ENCODE measurements at places on chromosomes 12 and 14. TPM values are rescaled to one million over a fixed set of nuclear protein-coding genes. Genes with fewer than 3 reads are reported as not detected.

CCDC197 gene
- total RNA-seq = not detected

DNA sequence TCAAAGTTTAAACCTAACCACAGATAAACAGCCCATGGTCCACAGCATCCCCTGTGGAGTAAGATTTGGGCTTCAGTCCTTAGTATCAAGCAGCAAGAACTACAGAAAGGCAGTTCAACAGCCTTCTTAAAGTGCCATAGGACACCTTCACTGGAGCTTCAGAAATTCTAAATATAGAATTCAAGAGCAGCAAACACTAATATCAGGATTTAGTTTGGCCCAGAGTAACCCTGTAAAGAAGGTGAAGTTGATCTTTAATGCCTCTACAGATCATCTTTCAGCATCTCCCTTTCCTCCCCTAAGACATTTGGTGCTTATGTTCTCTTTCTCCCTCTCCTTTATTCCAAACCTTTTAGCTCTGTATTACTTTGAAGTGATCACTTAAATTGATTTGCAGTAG lies 59.5 kb upstream of the ARHGAP5 start:
- DNase-seq = no peak

KRT79 gene
- not detected for total RNA-seq

- DNase-seq = no peak
Observed at GRCh38 chr12:82029936-82030335, 270.8 kb upstream of the PPFIA2 start.

DNA sequence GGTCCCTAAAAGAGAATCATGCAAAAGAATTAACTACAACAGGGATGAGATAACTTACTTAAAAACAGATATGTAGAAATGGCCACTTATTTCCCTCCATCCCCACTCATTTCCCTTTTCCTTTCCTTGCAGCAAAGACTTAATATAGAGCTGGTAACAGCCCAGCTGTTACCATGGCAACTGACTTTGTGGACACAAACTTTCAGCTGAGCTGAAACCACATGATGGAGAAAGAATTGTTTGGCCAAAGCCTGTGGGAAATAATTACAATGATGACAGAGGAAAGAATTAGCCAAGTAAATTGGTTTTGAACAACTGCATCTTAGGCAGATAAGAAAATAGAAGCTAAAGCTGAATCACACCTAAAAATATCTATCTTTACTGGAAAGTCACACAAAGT lies 364.9 kb downstream of the GALC start:
- no peak for DNase-seq

DNA sequence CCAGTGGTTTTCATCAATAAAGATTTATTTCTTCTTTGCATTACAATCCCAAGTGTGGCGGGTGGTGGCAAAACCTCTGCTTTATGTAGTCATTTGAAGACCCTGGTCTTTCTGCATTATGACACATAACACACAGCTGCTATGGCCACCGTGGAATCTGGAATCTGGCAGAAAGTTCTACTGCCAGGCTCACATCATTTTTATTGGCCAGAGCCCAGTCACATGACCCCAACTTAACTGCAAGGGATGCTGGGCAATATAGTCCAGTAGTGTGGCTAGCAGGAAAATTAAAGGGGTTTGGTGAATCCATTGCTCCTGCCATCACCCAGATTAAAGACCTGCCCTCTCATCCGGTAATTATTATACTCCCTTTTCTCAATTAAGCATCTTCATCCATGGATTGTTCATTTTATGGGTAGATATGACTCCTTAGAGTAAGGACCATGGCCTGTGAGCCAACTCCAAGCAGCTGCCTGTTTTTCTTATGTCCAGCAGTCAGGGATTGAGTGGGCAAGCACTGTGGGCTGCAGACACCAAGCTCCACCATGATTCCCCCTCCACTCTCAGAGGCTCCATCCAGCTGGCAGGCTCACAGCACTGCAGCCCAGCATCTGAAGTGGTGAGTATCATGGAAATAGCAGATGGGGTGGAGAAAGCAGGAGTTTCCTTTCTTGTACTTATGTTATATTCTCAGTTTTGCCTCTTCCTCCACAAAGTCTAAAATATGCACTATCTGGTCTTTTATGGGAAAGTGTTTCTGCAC lies 1030.7 kb downstream of the AACS start:
- no peak for DNase-seq

DNA sequence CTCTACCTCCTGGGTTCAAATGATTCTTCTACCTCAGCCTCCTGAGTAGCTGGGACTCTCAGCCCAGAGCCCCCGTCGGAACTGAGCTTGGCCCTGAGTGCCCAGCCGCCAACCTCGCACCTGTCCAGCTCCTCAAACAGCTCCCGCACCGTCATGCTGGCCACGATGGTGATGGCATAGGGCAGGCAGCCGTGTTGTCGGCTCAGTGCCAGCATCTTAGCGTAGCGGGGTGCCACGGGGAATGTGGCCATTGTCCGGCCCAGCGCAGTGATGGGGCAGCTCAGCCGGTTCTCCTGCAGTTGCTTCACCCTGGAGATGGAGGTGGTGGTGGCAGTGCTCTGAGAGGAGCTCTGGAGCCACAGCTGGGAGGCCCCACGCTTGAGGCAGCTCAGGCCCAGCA lies 32.4 kb downstream of the DHX37 start:
- peak; percentile 65 for DNase-seq

- DNase-seq = peak; percentile 71
Observed at GRCh38 chr14:64053694-64054669, 201.2 kb downstream of the SYNE2 start.

DNA sequence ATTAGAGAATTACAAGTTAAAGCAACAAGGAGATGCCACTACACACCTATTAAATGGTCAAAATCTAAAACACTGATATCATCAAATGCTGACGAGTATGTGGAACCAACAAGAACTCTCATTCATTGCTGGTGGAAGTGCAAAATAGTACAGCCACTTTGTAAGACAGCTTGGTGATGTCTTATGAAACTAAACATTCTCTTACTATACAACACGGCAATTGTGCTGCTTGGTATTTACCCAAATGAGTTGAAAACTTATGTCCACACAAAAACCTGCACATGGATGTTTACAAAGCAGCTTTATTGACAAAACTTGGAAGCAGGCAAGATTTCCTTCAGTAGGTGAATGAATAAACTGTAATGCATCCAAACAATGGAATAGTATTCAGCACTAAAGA lies 3.2 kb downstream of the TMBIM4 start:
- DNase-seq = no peak

GRCh38 chr12:9928607-9929006 lies 3.6 kb downstream of the CLEC2A start:
- DNase-seq = no peak

GRCh38 chr14:41605550-41606281 lies 960 bp upstream of the LRFN5 start:
- DNase-seq = peak; percentile 73

GRCh38 chr14:65117769-65118745 lies 15.7 kb upstream of the MAX start:
- DNase-seq = no peak

PTPRB gene
- total RNA-seq = 0.29 TPM

KRT78 gene
- not detected for total RNA-seq

GRCh38 chr12:61412201-61412600 lies 848.0 kb upstream of the USP15 start:
- DNase-seq = no peak

GRCh38 chr12:107526555-107527180 lies 158.9 kb upstream of the PWP1 start:
- DNase-seq = no peak

GRCh38 chr14:56195704-56196103 lies 77.5 kb downstream of the PELI2 start:
- no peak for DNase-seq

IL26 gene
- 2.4 TPM for total RNA-seq

DNA sequence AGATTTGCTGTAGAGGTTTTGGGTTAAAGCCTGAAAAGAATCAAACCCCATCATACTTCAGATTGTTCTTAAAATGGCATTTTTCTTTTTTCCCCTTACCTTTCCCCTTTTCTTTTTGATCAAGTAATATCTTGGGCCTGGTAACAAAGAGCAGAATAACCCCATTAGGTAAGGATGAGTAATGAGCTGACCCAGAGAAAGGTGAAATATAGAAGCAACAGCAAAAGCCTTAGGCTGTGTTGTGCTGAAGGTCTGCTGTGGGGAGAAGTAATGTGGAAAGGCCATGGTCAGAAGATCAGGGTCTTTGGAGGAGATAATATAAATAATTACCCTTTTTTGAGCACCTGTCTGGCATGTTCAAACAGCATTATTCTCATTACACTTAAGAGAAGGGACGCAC lies 42.3 kb downstream of the MIA2 start:
- no peak for DNase-seq

- DNase-seq = peak; percentile 86
Observed at GRCh38 chr14:104084251-104085002, 1.1 kb upstream of the ASPG start.

C12orf54 gene
- total RNA-seq = not detected

GRCh38 chr14:68687746-68688145 lies 105.1 kb downstream of the ZFP36L1 start:
- DNase-seq = peak; percentile 95

KLRC3 gene
- total RNA-seq = 0.72 TPM

PRB2 gene
- not detected for total RNA-seq

INHBC gene
- not detected for total RNA-seq
